Endothelial cell (in vitro differentiated cells): ENCODE measurements at places on chromosomes 13 and 19.

GRCh38 chr13:98328511-98328910 lies 151.4 kb upstream of the RNF113B start:
- DNase-seq: no peak

GRCh38 chr19:7622933-7623685 lies 6.2 kb downstream of the XAB2 start:
- DNase-seq: no peak

DNA sequence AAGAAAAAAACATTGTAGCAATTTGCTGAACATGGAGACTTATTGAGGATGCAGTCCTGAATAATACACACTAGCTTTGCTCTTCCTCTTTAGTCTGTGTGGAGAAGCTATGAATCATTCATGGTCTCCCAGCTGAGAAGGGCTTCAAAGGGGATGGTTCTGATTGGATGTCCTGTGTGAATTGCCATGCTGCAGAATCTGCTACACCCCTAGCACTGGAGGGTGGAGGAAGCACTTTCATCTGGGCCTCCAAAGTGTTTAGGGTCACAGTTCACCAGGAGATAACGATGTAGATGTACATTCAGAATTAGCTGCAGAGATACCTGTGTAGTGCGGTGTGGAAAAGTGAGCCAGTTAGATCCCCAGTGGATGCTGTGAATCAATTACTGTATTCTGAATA lies 321.1 kb upstream of the EDNRB start:
- no peak for DNase-seq

- no peak for DNase-seq
Observed at GRCh38 chr13:77740931-77741596, 43.6 kb downstream of the SLAIN1 start.
